ENCODE measurements at places on chromosomes 12 and 14.

GRCh38 chr14:65043893-65044595, 57.3 kb downstream of the FNTB start:
- no peak for DNase-seq

DNA sequence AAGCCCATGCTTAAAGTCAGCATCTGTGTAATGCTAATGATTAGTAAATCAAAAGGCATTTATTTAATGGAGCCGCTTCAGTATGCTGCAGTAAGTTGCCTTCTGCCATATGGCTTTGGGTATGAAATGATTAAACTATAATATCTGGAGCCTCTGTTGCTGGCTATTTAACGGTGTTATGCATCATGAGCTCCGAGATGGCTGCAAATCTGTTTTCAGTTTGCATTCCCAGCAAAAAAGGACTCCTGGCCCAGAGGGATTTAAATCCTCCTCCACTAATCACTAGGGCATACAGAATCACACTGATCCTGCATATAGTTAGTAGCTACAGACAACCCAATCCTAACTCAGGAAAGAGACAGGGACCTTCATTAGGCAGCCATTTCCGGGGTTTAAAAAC, 171.5 kb upstream of the EEA1 start:
- DNase-seq: no peak

GRCh38 chr14:95023886-95024285, 133.4 kb downstream of the DICER1 start:
- DNase-seq: no peak

GRCh38 chr12:114420944-114421335, 15.0 kb upstream of the TBX5 start:
- DNase-seq: no peak

DNA sequence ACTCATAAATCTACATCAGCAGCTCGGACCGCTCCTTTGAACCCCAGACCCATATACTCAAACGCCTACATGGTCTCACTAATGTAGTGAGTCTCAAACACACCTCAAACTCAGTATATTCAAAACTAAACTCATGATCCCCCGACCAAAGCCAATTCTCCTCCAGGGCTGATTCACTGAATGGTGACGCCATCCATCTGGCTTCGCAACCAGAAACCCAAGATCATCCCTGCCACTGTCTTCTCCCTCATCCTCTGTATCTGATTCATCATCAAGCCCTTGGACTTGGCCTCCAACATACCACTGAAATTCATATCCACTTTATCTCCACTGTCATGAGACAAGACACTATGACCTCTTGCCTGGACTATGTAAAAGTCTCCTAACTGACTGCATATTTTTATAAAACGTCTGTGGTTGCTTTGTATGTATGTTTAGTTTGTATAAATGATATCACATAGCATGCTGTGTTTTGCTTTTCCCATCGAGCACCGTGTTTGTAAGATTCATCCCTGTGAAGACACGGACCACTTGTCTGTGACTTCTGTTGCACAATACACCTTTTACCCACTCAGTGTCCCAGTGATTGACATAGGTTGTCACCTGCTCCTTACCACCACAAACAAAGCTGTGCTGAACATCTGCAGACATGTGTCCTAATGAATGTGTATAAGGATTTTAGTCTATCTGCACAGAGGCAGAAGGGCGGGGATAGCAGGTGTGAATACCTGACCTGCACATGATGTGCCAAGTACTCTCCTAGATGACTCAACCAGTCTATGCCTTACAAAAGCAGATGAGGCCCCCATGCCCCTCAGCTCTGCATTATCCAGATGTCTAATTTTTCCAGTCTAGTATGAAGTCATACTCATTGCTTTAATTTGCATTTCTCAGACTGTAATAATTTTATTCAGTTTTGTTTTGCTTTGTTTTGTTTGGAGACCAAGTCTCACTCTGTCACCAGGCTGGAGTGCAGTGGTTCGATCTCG, 76.9 kb downstream of the VWF start:
- DNase-seq: no peak

DNA sequence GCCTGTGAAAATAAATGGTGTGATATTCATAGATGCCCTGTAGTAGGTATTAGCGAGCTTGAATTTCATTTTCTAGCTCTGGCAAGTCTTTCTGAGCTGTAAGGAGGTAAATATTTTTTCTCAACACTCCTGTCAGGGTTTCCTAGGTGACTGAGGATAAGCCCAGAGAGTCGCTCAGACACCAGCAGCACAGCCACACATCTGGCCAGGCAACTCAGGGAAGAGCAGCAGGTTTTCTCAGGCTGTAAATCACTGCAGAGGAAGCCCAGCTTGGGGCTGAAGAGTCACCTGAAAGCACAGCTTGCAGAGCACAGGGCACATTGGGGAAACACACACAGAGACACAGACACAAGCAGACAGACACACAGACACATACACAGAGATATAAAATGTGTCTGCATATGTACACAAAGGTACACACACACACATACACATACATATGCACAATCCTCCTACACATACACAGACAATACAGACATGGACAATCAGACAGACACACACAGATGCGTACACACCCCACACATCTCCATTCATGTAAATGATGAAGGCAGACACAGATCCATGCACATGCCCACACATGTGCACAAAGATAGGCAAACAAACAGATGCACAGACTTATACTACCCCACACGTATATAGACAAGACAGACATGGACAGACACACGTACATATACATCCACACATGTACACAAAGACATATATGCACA, 232.0 kb upstream of the TMTC1 start:
- no peak for DNase-seq

GRCh38 chr12:103929046-103929783, 995 bp upstream of the HSP90B1 start:
- peak; percentile 94 for DNase-seq

DNA sequence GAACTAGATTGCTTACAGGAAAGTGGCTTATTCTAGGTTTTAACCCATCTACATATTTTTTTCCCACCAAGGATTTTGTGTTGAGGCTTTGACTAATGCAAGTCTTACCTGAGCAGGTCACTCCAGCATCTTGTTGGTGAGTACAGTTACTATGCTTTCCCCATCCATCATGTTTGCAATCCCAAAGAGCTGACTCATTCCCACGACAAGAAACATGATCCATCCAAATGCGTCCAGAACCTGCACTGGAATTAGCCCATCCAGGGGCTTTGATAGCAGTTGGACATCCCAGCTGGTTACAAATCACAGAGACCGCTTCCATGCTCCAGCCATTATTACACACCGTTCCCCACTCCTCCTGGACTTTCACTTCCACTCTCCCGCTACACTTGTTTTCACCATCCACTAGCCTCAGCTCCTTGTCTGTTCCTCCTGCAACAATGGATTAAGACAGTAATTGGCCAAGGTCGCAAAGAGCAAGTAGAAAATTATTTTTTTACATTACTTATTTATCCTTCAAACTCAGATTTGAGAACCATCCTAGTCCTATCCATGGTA, 2.5 kb downstream of the CD163 start:
- DNase-seq: no peak

DNA sequence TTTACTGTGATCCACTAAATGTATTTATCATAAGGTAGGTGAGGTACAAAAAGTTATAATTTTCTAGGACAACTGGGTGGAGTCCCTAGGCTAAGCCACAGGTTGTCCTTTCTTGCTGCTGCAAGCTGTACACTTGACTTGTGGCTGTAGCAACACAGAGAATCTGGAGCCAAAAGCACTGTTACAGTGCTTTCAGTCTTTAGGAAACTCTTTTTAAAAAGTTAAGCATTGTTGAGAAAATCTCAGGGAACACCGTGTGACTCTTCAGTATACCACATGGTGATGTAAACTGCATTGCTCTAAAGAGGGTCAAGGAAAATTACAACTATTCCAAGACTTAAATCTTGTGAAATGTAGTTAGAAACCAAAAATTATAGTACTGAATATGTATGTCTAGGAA, 11.4 kb downstream of the SLC15A5 start:
- DNase-seq: no peak

GRCh38 chr12:2930865-2931264, 28.3 kb upstream of the TEAD4 start:
- DNase-seq: no peak

- DNase-seq: no peak
These were observed 59.5 kb upstream of the CDKN3 start for GRCh38 chr14:54337314-54337713.

GRCh38 chr14:96494331-96494730, 7.9 kb upstream of the PAPOLA start:
- DNase-seq: no peak

- no peak for DNase-seq
These were observed 20.0 kb downstream of the ZFP36L1 start for GRCh38 chr14:68772761-68773381.

GRCh38 chr12:109695961-109696461, 17.6 kb upstream of the FAM222A start:
- DNase-seq: no peak

DNA sequence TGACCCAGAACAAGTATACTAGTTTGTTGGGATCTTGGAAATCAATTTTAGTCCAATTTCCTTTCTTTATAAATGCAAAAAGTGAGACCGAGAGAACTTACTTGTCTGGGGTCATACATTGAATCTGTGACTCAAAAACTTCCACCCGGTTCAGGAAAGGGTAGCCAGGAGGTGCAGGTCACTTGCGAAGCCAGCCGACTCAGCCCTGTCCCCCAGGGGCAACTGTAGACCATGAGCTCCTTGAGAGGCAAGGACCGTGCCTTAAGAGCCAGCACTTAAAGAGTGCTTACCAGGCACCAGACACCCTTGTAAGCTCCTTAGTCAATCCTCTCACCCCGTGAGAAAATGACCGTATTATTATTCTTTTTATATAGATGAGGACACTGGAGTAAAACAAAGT, 505 bp upstream of the BCDIN3D start:
- no peak for DNase-seq

DNA sequence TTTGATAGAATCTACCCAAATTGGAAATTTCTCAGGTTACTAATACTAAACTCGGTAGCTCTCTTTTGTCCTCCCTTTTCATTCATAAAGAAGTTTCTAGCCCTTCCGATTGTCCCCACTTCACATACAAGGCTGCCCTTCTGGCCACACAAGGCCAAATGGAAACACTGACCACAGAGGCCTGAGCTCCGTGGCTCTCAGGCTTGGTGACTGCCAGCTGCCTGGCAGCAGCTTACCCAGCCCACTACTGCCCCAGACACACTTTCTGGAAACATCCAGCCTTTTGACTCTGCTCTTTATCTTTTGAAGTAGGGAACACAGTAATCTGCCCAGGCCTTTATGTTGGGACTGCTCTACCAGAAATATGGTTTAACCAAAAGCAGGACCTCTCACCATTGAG, 167.2 kb downstream of the GCH1 start:
- no peak for DNase-seq

DNA sequence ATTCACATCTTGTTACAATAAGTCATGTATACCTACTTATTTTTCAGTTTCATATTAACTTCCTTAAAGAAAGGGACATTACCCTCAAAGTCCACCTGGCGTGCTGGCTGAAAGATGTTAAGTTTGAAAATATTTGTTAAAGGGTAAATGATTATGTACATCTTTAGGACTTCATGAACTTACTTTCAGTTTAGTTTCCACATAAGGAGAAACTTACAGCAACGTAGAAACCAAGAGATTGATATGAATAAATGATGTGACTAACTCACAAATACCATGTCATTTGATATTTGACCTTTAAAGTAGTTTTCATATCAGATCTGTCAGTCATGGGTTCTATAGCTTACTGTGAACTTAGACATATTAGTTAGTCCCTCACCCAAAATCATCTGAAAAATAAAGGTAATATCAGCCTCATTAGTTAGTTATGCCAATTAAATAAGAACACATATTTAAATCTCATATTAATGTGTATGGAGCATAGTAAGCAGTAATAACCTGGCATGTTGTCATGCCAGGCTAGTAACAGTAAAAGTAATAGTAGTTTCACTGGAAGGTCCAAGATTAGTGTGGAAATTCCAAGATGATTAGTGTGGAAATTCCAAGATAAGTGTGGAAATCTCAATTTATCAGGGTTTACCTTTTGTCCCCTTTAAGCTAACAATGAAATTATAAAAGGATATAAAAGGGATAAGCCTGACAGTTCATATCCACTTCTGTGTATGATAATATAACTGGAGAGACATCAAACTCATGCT, 1.9 kb upstream of the CLEC2D start:
- DNase-seq: no peak

GRCh38 chr12:105274571-105274970, 38.6 kb upstream of the APPL2 start:
- no peak for DNase-seq

GRCh38 chr12:19572920-19573558, 133.7 kb downstream of the AEBP2 start:
- DNase-seq: no peak

Data from head of caudate nucleus (tissue), 42 donors.